ENCODE measurements at places on chromosomes 5 and 9. TPM values are rescaled to one million over a fixed set of nuclear protein-coding genes. Genes with fewer than 3 reads are reported as not detected.

HAVCR1 gene
- not detected for total RNA-seq

MOB3B gene
- 15.3 TPM for total RNA-seq

POU5F2 gene
- 1.0 TPM for total RNA-seq

RNF183 gene
- 0.09 TPM for total RNA-seq

PTGES2 gene
- total RNA-seq, result 61.2 TPM

N4BP3 gene
- total RNA-seq, result 12.8 TPM

SLC45A2 gene
- 0.06 TPM for total RNA-seq

CKMT2 gene
- total RNA-seq, result not detected

FOXD4L5 gene
- 0.19 TPM for total RNA-seq

SIT1 gene
- 0.56 TPM for total RNA-seq

PAEP gene
- not detected for total RNA-seq

RORB gene
- 2.5 TPM for total RNA-seq

NR4A3 gene
- 0.26 TPM for total RNA-seq

F12 gene
- 2.0 TPM for total RNA-seq

BHMT gene
- total RNA-seq, result 0.45 TPM

CATSPER3 gene
- not detected for total RNA-seq

SLC22A4 gene
- total RNA-seq, result 0.09 TPM

ADRB2 gene
- total RNA-seq, result 0.40 TPM

PCDHB15 gene
- total RNA-seq, result 9.4 TPM

MLANA gene
- not detected for total RNA-seq

FBLL1 gene
- total RNA-seq, result 0.34 TPM

LHX2 gene
- total RNA-seq, result 59.5 TPM

CENPK gene
- 134 TPM for total RNA-seq

ZNF618 gene
- total RNA-seq, result 10.5 TPM

FIBCD1 gene
- 1.8 TPM for total RNA-seq

FGD3 gene
- 0.68 TPM for total RNA-seq

TOR4A gene
- 2.8 TPM for total RNA-seq

PDGFRB gene
- 8.9 TPM for total RNA-seq

SETX gene
- 49.7 TPM for total RNA-seq

TMEM252 gene
- total RNA-seq, result not detected

PLEKHG4B gene
- total RNA-seq, result 28.8 TPM

Measured in neural progenitor cell (in vitro differentiated cells).